Uterus (tissue), 4 donors: ENCODE measurements at places on chromosomes 3 and 15. TPM values are rescaled to one million over a fixed set of nuclear protein-coding genes. Genes with fewer than 3 reads are reported as not detected.

- no peak overlapping the region for H3K27ac ChIP-seq
- DNase-seq: no peak
- no peaks in the 10 kb centered on the region for H3K4me1 ChIP-seq
- H3K27me3 ChIP-seq: no peaks in the 10 kb centered on the region
- H3K36me3 ChIP-seq: no peaks in the 10 kb centered on the region
- no peak overlapping the region for H3K4me3 ChIP-seq
These were observed 54.1 kb downstream of the EXOG start for GRCh38 chr3:38549957-38550840.

Gene ZIC4
- not detected for total RNA-seq

GRCh38 chr15:50390554-50391264, 33.5 kb upstream of the USP8 start:
- H3K4me1 ChIP-seq: no peaks in the 10 kb centered on the region
- H3K4me3 ChIP-seq: no peak overlapping the region
- no peak for DNase-seq
- no peak overlapping the region for H3K27ac ChIP-seq

GRCh38 chr3:93923006-93923405, 50.7 kb downstream of the PROS1 start:
- no peaks in the 10 kb centered on the region for H3K4me1 ChIP-seq
- H3K27ac ChIP-seq: no peak overlapping the region
- no peaks in the 10 kb centered on the region for H3K27me3 ChIP-seq
- no peak overlapping the region for H3K4me3 ChIP-seq
- DNase-seq: no peak

GRCh38 chr15:58423831-58424608, 7.8 kb upstream of the LIPC start:
- DNase-seq: no peak
- no peaks in the 10 kb centered on the region for H3K27me3 ChIP-seq
- H3K4me3 ChIP-seq: no peak overlapping the region

Gene C3orf70
- total RNA-seq: 15.7 TPM

Gene PYGO1
- 36.1 TPM for total RNA-seq

DNA sequence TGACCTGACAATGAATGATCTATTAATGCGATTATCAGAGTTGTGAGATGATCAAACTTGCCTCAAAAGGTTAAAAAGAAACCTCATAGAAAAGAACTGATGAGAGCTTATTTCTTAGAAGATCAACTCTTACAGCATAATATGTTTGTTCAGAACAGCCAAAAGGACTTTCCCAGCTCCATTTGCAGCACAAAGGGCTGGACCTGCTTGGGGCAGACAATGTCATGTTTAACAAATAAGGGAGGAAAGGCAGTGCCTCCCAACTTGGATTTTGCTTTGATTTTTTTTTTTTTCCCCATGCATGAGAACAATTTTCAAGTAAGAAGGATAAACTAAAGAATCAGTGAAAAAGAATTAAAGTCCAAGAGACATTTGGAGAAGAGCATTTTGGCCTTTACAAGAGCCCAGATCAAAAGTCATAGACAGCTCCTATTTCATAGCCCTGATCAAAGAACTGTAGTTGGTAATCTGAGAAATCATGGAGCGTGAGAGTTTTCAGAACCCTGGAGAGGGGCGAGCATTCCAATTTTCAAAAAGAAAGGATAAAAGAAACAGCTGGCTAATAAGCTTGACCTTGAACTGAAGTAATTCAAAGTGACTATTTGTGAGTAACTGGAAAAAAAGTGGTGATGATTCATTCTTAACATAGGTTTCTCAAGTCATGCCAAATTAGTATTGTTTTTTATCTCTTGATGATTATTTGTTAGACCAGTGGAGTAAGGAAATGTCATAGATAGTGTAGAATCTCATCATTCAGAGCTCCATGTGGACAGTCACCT, 136.0 kb upstream of the CFAP20DC start:
- no peaks in the 10 kb centered on the region for H3K4me1 ChIP-seq
- no peak for DNase-seq
- H3K4me3 ChIP-seq: no peak overlapping the region
- no peaks in the 10 kb centered on the region for H3K36me3 ChIP-seq
- no peaks in the 10 kb centered on the region for H3K27me3 ChIP-seq

GRCh38 chr3:65291448-65292125, 603.8 kb upstream of the ADAMTS9 start:
- no peaks in the 10 kb centered on the region for H3K27me3 ChIP-seq
- no peak for DNase-seq
- no peaks in the 10 kb centered on the region for H3K36me3 ChIP-seq

GRCh38 chr3:60931452-60931851, 319.8 kb downstream of the FHIT start:
- no peaks in the 10 kb centered on the region for H3K36me3 ChIP-seq
- H3K4me3 ChIP-seq: no peak overlapping the region
- no peaks in the 10 kb centered on the region for H3K27me3 ChIP-seq
- no peak for DNase-seq
- no peak overlapping the region for H3K27ac ChIP-seq

GRCh38 chr15:80526556-80527340, 122.6 kb downstream of the ARNT2 start:
- no peaks in the 10 kb centered on the region for H3K36me3 ChIP-seq
- DNase-seq: no peak
- H3K4me3 ChIP-seq: no peak overlapping the region
- no peaks in the 10 kb centered on the region for H3K27me3 ChIP-seq
- H3K27ac ChIP-seq: no peak overlapping the region
- H3K4me1 ChIP-seq: no peaks in the 10 kb centered on the region

DNA sequence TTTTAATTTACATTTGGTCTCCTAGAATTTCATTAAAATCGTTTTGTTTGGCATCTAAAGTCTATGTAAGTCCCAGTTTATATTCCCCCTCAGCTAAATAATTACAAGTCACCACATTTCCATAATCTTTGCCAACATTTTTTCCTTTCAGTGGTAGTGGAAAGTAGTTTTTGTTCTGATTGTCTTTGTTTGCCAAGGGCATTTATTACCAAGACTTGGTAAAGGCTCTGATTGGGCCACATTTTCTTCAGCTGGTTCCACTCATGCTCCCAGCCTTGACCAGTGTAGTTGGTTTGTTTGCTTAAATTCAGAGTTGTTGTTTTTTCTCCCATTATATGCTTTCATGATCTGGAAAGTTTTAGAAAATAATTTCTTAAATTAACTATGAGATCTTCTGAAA, 153.4 kb upstream of the MME start:
- no peaks in the 10 kb centered on the region for H3K36me3 ChIP-seq
- no peaks in the 10 kb centered on the region for H3K27me3 ChIP-seq
- H3K4me3 ChIP-seq: no peak overlapping the region
- no peak for DNase-seq
- no peak overlapping the region for H3K27ac ChIP-seq
- H3K4me1 ChIP-seq: no peaks in the 10 kb centered on the region

DNA sequence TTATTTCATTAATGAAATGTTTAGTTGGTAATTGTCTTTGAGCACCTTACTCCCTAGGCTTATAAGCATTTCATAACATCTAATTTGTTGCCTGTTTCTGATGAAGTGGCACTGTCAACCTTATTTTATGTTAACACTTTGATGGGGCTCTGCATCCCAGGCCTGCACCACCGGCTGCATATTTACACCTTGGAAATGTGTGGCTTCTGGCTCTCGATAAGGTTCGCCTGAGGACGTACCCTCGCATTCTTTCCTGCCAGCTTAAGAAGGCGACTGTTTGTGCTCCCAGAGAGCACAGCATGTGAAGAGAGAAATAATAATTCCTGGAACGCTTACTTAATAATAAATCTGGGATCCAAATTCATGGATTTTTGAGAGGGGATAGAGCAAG, 763.3 kb upstream of the CFAP20DC start:
- H3K27me3 ChIP-seq: no peaks in the 10 kb centered on the region
- no peaks in the 10 kb centered on the region for H3K4me1 ChIP-seq
- no peak overlapping the region for H3K27ac ChIP-seq
- H3K4me3 ChIP-seq: no peak overlapping the region
- no peak for DNase-seq

- no peaks in the 10 kb centered on the region for H3K4me1 ChIP-seq
- no peak for DNase-seq
- H3K4me3 ChIP-seq: no peak overlapping the region
- H3K36me3 ChIP-seq: no peaks in the 10 kb centered on the region
These were observed 459.3 kb upstream of the AGTR1 start for GRCh38 chr3:148238421-148238821.

DNA sequence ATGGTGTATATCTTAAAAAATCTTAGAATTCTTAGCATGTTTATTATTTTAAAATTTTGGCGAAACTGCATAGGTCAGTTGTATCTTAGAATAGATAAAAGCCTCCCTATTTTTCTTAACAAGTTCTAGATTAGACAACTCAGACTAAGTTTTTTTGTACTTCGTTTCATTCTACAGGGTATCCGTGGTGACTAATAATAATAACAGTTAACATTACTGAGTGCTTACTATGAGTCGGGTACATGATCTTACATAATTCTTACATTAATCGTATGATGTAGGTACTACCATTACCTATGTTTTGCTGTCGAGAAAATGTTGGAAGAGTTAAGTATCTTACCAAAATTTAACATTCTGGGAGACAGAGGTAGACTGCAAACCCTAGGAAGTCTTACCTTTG, 60.7 kb downstream of the UBE2E2 start:
- H3K4me3 ChIP-seq: no peak overlapping the region
- H3K27me3 ChIP-seq: no peaks in the 10 kb centered on the region
- no peaks in the 10 kb centered on the region for H3K4me1 ChIP-seq
- H3K36me3 ChIP-seq: no peaks in the 10 kb centered on the region
- no peak overlapping the region for H3K27ac ChIP-seq

DNA sequence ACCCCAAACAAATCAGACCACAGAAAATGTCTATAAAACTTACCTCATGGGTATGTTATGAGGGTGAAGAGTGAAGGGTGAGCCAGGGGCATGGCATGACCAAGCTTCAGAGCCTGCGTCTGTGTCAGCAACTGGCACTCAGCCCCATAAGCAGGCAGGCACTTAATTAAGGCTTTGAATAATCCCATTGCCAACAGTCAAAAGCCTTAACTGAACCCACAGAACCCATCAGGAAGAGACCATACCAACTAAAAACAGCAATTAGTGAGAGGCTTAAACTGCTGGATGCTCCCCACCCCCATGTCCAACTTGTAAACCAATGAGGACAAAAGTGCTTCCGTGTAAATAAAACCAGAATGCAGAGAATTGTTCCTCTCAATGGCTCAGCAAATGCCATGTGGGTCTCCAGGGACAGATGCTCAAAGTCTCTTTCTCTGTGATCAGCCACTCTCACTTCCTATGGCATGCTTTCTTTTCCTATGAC, 126.0 kb downstream of the MYLK start:
- no peaks in the 10 kb centered on the region for H3K36me3 ChIP-seq
- no peak overlapping the region for H3K27ac ChIP-seq
- H3K4me1 ChIP-seq: no peaks in the 10 kb centered on the region
- DNase-seq: no peak
- H3K4me3 ChIP-seq: no peak overlapping the region

Gene ZKSCAN7
- total RNA-seq: 3.9 TPM

GRCh38 chr3:89180334-89180733, 72.9 kb downstream of the EPHA3 start:
- no peaks in the 10 kb centered on the region for H3K36me3 ChIP-seq
- DNase-seq: no peak
- H3K4me1 ChIP-seq: no peaks in the 10 kb centered on the region

DNA sequence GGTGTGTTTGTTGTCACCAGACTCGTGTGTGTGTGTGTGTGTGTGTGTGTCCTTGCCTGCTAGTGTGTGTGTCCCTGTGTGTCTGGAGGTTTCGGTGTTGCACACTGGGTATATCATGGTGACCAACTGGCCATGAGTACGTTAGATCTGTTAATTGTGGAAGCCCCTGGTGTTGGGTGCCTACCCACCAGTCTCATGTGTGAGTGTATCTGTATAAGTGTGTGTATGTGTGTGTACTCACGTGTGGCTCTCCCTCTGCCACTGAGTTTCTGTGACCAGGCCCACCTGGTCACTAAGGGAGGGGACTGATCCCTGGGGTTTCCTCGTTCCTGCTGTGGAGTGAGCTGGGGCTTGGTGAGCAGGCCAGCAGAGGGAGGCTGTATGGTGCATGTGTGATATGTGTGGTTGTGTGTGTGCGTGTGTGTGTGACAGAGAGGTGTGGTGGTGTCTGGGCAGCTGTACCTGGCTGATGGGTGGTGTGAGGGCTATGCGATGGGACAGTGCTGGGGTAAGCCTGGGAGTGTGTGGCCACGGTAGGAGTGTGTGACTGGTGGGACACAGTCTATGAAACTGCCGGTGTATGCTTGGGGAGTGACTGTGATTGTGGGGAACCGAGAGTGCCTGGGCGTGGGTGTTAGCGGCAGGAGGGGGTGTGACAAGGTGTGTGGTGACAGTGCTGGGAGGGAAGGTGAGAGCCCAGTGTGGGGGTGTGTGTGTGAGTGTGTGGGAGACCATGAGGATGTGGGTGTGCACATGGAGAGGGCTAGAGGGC, 1.8 kb downstream of the PRKCD start:
- no peak overlapping the region for H3K27ac ChIP-seq
- no peaks in the 10 kb centered on the region for H3K36me3 ChIP-seq
- peaks cover 4% of the 10 kb centered on the region for H3K4me1 ChIP-seq
- no peak for DNase-seq
- H3K4me3 ChIP-seq: no peak overlapping the region

GRCh38 chr3:126433496-126434263, 39.0 kb downstream of the CFAP100 start:
- H3K4me3 ChIP-seq: no peak overlapping the region
- no peaks in the 10 kb centered on the region for H3K36me3 ChIP-seq
- H3K27ac ChIP-seq: no peak overlapping the region
- H3K4me1 ChIP-seq: no peaks in the 10 kb centered on the region
- H3K27me3 ChIP-seq: no peaks in the 10 kb centered on the region

GRCh38 chr15:75673426-75674235, 25.9 kb downstream of the SNX33 start:
- H3K36me3 ChIP-seq: no peaks in the 10 kb centered on the region
- no peak overlapping the region for H3K4me3 ChIP-seq
- DNase-seq: peak; percentile 92
- H3K27me3 ChIP-seq: no peaks in the 10 kb centered on the region

- H3K4me3 ChIP-seq: no peak overlapping the region
- H3K27ac ChIP-seq: peak overlapping the region; percentile 72
- no peak for DNase-seq
- no peaks in the 10 kb centered on the region for H3K36me3 ChIP-seq
- H3K27me3 ChIP-seq: no peaks in the 10 kb centered on the region
These were observed 7.3 kb downstream of the FYCO1 start for GRCh38 chr3:45988362-45988761.

GRCh38 chr3:74127256-74127655, 487.2 kb downstream of the CNTN3 start:
- no peaks in the 10 kb centered on the region for H3K4me1 ChIP-seq
- H3K27ac ChIP-seq: no peak overlapping the region
- H3K4me3 ChIP-seq: no peak overlapping the region
- H3K27me3 ChIP-seq: no peaks in the 10 kb centered on the region
- DNase-seq: no peak
- no peaks in the 10 kb centered on the region for H3K36me3 ChIP-seq

Gene KCNMB3
- total RNA-seq: 3.8 TPM

GRCh38 chr15:93018574-93018973, 70.4 kb downstream of the RGMA start:
- no peaks in the 10 kb centered on the region for H3K4me1 ChIP-seq
- no peak for DNase-seq
- no peaks in the 10 kb centered on the region for H3K36me3 ChIP-seq
- H3K27ac ChIP-seq: peak overlapping the region; percentile 38

Gene ADAMTS9
- 152 TPM for total RNA-seq

Gene TGM5
- total RNA-seq: not detected

Gene STAB1
- 55.3 TPM for total RNA-seq

Gene OCA2
- not detected for total RNA-seq

GRCh38 chr3:162719684-162720341, 1223.2 kb downstream of the OTOL1 start:
- H3K4me1 ChIP-seq: no peaks in the 10 kb centered on the region
- no peak overlapping the region for H3K27ac ChIP-seq
- no peaks in the 10 kb centered on the region for H3K36me3 ChIP-seq
- no peak overlapping the region for H3K4me3 ChIP-seq
- no peaks in the 10 kb centered on the region for H3K27me3 ChIP-seq
- DNase-seq: no peak
